ENCODE measurements at places on chromosomes 16 and 17.
A peak's percentile ranks its signal among the peaks of the same experiment; 100 is the strongest.

DNA sequence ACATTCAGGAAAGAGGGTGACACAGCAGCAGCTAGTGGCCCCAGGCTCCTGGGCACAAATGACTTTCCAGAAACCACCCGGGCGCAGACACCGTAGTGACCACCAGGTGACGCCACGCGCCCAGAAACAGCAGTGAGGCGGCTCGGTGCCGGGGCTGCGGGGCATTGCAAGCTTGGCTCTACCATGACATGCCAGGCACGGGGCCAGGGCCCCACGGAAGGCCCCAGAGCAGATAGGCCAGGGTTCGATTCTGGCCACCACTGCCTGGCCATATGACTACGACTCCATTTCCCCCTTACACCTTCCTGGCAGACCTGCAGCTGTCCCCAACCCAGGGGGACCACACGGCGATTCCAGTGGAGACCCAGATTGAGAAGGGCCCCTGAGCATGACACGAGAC is 6.7 kb downstream of the RHBDF1 start:
- peak; percentile 90 for DNase-seq

DNA sequence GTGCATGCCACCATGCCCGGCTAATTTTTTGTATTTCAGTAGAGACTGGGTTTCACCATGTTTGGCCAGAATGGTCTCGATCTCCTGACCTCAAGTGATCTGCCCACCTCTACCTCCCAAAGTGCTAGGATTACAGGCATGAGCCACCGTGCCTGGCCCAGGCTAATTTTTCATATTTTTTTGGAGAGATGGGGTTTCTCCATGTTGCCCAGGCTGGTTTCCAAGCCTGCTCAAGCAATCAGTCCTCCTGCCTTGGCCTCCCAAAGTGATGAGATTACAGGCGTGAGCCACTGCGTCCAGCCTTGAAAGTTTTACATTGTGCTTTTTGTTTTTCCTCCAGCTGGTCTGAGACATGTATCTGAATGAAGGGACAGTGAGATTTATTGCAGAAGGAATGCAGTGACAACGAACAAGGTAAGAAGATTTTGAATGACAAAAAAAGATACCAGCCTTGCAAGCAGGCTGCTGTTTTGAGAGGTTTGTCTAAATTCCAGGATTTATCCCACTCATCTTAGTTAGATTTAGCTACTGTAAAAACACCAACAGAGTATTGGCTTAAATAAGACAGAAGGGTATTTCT is 3.4 kb upstream of the ENGASE start:
- no peak for DNase-seq

- no peak for DNase-seq
Observed at GRCh38 chr17:40556884-40557414, 8.3 kb downstream of the CCR7 start.

GRCh38 chr16:76656994-76657393 is 379.8 kb downstream of the CNTNAP4 start:
- DNase-seq = no peak
